ENCODE measurements at places on chromosomes 7 and 10.

DNA sequence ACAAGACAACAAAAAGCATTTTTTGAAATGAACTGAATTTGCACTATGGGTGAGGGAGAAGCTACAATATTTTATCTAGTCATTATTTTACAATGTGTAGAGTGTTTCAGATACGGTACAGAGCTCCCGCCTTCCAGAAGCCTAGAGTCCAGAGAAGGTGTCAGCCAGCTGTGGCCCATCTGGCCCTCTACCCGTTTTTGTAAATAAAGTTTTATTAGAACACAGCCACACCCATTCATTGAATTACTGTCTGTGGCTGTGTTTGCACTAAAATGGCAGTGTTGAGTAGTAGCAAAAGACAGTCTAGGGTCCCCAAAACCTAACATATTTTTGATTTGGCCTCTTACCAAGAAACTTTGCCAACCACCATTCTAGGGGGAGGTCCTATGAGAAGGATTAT is 162.0 kb downstream of the JCAD start:
- no peak for DNase-seq

DNA sequence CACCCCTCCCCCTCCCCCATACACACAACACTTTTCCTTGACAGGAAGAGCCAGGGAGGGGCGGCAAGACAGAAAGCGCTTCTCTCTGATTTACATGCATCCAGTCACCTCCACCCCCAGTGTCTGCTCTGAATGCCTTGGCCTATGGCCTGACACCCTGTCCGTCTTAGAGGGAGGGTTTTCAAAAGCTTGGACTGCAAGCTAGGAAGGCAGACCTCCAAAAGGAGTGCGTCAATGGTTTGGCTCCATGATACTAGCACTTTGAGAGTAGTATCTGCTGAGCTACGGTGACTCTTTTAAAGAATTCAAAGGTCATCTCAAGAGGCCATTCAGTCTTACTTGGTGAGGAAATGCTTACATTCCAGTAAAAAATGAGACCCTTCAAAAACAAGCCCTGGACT is 20.3 kb upstream of the PAX2 start:
- DNase-seq: no peak

DNA sequence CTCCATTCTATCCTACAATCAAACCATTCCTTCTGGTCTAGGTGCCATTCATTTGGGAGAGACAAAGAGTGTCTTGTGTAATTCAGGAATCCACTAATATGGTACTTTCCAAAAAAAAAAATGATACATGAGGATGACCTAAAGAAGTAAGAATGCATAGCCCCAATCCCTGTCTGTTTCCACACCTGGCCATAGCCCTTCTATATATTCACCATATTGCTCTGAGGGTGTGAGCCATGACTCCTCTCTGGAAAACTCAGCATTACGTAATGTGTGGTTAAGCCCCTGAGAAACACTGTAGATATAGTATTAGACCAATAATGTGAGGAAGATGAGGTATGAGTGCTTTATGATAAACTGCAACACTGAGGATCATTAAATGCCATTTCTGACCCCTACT is 592.7 kb downstream of the INHBA start:
- no peak for DNase-seq

DNA sequence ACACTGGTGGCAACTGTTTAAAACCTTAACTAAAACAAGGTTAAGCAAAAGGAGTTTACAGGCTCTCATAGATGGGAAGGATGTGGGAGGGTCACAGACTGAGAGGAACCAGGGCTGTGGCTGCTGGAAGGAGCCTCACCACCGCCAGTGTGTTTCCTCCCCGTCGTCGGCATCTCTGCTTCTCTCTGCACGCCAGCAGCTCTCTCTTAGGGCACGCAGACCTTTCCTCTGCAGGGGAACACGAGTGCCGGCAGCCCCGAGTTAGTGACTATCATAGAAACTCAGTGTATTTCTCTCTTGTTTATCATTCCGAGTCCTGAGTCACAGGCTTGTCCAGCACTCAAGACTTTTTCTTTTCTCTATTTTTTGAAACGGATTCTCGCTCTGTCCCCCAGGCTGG is 8.1 kb upstream of the SH2D4B start:
- DNase-seq: no peak
